ENCODE measurements at places on chromosomes 6 and 20. TPM values are rescaled to one million over a fixed set of nuclear protein-coding genes. Genes with fewer than 3 reads are reported as not detected.

GRCh38 chr6:128456510-128457230, 63.7 kb downstream of the PTPRK start:
- DNase-seq: no peak

- DNase-seq: no peak
Measured at GRCh38 chr6:72386324-72386723, 235.5 kb upstream of the KCNQ5 start.

- DNase-seq: no peak
Measured at GRCh38 chr20:8740265-8740664, 328.6 kb upstream of the PLCB4 start.

DNA sequence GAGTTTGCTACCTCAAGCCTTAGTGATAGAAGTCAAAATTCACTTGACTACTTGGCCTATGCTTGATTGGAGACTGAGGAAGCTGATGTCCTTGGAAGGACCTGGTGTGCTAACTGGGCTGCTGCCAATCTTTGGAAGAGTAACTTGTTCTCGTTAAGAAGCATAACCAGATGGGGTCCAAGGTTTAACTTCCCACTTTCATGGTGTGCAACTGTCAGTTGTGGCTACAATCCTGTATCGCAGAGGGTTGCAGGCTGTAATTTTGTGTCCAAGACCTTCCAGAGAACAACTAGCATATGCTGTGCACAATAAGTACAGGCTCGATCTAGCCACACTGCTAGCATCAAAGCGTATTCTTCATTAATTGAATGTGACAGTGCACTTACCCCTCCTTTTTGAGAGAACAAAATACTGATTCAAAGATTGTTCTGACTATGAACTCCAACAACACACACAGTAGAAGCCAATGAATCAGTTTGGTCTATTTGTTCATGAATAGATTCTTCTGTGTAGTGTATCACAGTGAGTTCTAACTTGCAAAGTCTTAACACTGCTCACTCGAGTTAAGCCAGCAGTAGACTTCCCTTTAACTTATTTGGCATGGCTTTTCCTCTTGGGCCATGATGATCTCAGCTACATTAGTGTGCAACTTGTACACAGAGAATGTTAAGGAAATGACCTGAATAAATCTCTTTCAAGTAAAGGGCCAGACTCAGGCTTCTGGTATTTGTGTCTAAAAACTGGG, 15.8 kb upstream of the PLCB1 start:
- DNase-seq: no peak

GRCh38 chr6:133856911-133857310, 32.0 kb upstream of the TCF21 start:
- DNase-seq: no peak

GRCh38 chr6:20830576-20830975, 296.3 kb downstream of the CDKAL1 start:
- DNase-seq: no peak

DNA sequence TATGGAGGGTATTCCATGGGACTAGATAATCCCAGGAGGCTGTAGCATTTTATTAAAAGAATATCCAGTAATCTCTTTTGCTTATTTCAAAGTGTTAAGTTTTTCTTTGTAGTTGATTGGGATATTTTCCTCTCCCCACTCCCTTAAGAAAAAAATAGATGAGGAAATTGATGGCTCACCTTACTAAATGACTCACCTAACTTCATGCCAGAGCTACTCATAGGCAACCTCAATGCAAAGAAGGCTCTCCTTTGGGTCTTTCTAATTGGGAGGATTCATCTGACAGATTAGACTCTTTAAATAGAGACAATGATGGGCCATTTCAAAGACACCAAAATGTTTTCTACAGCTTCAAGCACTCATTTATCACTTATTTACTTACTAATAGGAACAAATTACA, 528.5 kb upstream of the BTBD3 start:
- DNase-seq: no peak

GRCh38 chr6:168428863-168429262, 12.1 kb upstream of the SMOC2 start:
- no peak for DNase-seq

- no peak for DNase-seq
Measured at GRCh38 chr6:29255530-29255929, 46.0 kb upstream of the OR14J1 start.

GRCh38 chr6:16108921-16109658, 19.8 kb upstream of the MYLIP start:
- DNase-seq: no peak

ME1 gene
- total RNA-seq: 16.1 TPM

MRS2 gene
- 14.4 TPM for total RNA-seq

DNA sequence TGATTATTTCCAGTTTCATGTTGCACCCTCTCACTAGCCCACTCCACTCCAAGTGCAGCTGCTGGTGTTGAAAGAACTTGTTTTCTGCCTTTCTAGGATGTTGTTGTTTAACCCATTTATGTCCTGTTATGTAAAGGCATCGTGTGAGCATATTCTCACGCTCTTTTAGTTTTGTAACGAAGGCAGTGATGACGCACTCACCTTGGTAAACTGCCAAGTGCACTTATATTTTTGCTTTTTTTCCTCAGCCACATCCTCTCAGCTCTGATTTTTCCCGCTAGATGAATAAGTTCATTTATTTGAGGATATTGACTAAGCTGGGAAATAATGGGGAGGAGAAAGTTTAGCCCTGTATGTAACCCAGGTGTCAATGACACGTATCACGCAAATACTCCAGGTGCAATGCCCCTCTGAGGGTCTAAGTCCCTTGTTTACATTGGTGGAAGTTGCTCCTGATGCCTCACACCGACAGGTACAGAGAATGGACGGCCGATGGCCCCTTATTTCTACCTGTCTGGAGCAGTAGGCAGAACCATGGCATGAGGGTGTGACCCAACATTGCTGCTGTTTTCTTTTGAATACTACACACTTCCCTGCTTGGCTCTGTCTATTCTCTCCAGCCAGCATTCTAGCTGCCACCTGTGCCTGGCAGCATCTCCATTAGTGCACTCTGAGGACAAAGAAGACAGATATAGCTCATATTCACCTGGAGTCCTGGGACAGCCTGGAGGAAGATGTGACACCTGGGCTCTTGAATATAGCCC, 132.7 kb upstream of the SLC24A3 start:
- no peak for DNase-seq

TFAP2C gene
- total RNA-seq: not detected

GRCh38 chr20:59598625-59599310, 5.6 kb upstream of the PHACTR3 start:
- DNase-seq: no peak

DNA sequence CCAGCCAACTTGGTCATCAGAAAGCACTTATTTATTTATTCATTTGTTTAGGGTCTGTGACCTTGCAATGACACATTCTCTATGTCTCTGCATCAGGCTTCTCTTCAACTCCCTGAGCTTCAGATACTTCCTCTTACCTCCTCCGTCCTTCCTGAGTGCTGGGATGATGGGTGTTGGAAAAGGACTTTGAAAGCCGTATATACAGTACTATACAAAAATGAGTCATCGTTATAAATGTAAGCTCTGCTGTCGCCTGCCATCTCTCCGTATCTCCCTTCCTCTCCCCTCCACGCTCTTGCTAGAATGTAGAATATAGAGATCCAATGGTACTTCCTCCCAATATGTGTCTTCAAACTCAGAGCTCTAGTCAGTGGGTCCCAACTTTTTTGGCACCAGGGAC, 91.9 kb upstream of the SALL4 start:
- no peak for DNase-seq

DNA sequence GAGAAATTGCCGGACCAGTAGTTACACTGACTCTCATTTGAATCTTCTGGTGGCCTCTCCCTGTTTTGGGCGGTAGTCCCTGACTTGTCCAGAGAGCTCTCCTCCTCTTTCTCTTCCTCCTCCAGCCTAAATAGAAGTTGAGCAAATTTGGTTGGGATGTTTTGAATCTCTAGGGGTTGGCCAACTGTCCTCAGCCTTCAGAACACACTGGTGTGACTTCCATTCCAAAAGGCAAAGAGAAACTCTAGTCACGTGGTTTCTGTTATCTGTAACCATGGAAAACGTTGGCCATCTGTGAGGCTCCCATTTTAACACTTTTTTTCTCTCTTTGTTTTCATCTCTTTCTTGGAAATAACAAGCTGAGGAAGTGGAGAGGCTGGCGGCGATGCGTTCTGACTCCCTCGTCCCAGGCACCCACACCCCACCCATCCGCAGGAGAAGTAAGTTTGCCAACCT, 275.3 kb downstream of the TBC1D7 start:
- DNase-seq: no peak

DNA sequence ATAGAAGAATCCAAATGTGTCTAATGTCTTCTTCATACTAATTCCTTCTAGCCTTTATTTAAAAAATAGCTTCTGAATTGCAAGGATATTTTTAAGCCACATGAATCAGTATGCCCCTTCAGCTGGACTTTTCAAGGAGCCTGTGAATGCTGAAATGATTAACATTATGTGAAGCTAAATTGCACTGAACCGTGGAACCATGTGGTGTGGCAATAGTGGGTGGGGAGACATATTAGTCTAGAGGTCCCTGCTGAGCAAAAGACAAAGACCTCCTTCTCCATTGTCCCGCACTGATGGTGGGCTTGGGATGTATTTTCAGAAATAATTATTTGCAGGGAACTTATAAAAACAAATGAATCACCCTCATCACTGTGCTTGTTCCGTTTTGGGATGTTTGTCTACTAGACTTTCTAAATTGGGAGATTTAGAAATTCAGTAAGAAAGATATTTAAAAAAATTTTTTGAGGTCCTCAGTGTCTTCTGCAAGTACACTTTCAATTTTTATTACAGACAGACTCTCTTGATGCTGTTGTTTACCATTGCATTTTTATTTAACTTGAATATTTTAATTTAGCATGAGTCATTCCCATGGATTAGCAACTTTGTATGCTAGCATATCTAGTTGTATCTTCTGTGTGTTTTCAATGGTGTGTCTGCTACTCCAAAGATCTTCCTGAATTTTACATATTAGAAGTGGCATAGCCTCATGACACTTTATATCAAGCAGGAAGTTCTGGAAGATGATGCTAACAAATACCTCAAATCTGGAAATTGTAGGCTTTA, 238.1 kb downstream of the LAMA2 start:
- DNase-seq: no peak

DNA sequence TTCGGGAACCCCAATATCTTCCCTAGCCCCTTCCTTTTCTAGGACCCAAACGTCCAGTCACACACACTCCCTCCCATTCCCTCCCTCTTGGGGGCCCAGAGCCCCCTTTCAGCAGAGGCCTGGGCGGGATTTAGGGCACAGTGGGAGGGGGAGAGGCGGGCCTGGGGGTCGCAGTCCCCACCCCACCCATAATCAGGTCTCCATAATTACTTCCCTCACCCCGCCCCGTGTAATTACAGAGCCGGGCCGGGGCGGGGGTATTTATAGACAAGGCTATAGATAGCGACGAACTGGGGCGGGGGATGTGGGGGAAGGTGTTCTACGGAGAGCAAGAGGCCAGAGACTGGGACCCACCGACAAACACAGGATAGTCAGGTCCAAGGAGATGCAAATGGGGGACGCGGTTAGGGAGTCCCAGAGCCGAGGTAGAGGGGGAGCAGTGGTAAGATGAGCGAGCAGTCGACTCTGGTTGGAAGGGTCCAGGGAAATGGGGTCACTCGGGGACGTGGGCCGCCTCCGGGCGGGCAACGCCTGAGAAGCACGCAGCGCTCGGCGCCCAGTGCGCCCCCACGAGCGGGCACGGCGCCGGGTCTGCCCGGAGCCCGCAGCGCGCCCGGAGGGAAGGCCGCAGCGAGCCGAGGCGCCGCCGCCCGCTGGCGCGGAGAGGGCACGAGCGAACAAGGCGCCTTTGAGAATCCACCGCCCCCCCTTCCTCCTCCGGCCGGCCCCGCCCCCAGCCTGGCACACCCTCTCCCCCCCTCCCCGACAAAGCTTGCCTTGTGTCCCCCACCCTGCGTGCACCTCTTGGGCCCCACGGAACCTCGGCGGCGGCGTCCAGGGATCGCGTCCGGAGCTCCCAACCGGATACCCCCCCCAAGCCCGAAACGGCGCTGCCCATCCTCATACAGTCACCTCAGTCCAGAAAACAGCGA, 670 bp upstream of the COL11A2 start:
- no peak for DNase-seq

NRSN1 gene
- not detected for total RNA-seq

HLA-DMA gene
- total RNA-seq: 0.26 TPM

DNA sequence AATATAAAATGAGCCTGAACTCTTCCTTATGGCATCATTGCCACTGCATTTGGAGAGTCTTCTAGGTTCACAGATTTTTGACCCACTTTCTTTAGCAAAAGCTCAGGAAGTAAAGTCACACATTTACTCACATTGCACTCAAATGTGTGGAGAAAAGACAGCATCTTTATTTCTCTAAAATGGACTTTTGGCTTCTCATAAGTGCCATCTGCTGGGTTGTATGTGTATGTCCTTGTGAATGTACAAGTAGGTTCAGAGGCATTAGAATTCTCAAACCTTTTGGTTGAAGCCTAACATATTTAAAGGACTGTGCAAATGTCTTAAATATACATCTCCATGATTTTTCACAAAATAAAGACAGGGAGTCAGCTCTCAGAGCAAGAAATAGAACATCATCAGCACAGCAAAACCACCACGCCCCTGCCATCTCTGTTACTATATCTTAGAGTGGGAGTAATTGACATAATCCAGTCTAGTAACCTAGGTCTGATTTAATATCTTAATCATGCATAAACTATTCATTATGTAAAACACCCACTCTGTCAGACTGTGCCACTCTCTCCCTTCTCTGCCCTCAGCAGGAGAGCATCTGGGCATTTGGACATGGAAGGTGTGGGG, 42.2 kb upstream of the SPTLC3 start:
- DNase-seq: no peak

- DNase-seq: no peak
Measured at GRCh38 chr6:156427345-156427744, 349.8 kb upstream of the ARID1B start.

DNA sequence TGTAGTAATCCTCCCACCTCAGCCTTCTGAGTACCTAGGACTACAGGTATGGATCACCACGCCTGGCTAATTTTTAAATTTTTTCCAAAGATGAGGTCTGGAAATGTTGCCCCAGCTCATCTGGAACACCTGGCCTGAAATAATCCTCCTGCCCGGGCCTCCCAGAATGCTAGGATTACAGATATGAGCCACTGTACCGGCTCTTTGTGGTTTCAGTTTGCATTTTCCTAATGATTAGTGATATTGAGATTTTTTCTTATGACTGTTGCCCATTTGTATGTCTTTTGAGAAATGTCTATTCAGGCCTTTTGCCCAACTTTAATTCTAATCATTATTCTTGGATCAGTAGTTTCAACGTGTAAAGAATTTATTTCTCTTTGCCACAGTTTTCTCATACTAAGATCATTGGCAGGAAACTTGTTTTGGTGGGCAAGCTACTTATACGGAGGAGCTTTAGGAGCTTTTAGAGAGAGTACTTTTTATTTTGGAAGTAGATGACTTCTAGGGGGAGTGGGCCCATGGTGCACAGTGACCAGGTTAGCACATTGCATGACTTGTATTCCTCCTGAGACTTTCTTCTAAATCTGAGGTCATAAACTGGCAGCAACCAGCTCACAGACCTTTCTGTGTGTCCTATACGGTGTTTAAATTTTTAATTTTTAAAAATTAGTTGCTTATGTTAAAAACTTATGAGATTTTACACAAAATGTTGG, 62.3 kb downstream of the STK4 start:
- no peak for DNase-seq
